Fibroblast of skin of left quadriceps (primary cell): ENCODE measurements at places on chromosomes 12 and 14.

DNA sequence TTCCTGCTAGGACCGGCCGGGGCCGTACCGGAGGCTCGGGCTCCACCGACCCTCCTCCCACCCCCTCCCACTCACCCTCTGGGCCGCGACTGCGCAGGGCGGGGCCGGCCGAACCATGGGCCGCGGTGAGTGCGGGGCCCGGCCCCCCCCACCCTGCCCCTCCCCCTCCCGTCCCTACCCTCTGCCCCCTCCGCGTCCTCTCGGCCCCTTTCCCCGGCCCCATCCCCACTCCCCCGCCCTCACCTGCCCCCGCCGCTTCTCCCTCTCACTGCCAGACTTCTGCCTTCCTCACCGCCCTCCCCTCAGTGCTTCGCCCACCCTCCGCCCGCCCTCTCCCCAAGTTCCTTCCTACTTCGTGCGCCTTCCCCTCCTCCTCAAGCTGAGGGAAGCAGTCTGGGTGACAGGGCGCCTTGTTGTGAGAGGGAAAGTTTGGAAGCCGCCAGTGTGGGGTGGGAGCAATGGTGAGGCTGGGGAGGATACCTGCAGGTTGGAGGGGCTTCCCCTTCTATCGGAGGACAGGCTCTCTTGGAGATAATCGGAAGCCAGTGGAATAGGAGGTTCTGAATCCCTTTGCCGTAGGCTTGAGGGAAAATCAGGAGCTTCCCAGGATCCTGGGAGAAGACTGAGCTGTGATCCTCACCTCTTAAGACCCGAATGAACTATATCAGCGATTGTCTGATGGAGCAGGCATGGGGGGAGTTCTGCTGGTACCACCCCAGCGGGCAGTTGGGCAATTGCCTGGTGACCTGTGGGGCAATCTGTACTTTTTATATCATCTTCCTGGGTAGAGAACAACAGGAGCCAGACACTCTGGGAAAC, 472 bp downstream of the MBD6 start:
- DNase-seq = no peak

DNA sequence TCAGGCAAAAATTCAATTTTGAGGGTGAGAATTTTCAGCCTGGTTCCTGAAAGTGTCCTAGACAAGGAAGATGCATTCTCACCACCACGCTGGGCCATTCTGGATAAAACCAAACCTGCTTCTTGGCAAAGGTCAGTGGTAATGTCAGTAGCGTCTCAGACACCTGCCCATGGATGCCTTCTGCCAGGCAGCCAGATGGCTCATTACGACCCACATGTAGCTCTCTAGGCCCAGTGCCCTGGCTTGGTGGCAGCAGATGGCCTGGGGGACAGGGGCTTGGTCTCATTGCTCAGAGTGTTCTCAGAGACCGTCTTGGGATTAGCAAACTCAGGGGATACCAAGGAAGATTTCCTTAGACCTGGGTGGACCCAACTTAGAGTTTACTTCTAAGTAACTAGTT, 105.1 kb downstream of the ARF6 start:
- no peak for DNase-seq

- DNase-seq = no peak
Measured at GRCh38 chr14:101934601-101935150, 29.7 kb upstream of the DYNC1H1 start.

GRCh38 chr14:99763527-99764221, 29.5 kb upstream of the EML1 start:
- no peak for DNase-seq

DNA sequence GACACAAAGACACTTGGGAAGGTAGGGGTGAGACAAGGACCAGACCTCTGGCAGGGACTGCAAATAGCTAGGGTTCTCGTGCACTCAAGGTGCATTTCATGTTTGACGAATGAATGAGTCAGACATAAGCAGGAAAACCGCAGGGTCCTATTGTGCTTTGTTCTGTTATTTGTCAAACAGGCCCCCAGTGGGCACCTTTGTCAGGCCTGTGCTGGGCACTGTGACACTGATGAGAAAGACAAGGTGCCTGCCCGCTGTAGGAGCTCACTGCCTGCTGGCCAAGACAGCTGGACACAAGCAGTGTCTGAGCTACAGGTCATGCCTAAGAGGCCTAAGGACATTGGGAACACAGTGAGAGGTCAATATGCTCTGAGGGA, 2.3 kb downstream of the OTUB2 start:
- no peak for DNase-seq

DNA sequence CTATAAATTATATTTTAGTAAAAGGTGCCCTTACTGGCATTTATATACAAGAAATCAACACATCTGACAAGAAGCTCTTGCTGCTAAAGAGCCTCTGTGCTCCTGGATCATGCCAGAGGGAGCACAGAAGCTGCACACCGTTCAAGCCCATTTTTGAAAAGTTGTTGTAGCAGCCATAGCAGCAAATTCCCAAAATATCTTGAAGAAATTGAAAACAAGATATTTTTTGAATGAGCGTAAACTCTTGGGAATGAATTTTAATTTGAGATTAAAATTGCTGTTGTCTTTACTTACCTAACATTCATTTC, 540 bp upstream of the CLEC2D start:
- DNase-seq = no peak

GRCh38 chr12:113238309-113238708, 17.0 kb downstream of the TPCN1 start:
- DNase-seq = no peak

DNA sequence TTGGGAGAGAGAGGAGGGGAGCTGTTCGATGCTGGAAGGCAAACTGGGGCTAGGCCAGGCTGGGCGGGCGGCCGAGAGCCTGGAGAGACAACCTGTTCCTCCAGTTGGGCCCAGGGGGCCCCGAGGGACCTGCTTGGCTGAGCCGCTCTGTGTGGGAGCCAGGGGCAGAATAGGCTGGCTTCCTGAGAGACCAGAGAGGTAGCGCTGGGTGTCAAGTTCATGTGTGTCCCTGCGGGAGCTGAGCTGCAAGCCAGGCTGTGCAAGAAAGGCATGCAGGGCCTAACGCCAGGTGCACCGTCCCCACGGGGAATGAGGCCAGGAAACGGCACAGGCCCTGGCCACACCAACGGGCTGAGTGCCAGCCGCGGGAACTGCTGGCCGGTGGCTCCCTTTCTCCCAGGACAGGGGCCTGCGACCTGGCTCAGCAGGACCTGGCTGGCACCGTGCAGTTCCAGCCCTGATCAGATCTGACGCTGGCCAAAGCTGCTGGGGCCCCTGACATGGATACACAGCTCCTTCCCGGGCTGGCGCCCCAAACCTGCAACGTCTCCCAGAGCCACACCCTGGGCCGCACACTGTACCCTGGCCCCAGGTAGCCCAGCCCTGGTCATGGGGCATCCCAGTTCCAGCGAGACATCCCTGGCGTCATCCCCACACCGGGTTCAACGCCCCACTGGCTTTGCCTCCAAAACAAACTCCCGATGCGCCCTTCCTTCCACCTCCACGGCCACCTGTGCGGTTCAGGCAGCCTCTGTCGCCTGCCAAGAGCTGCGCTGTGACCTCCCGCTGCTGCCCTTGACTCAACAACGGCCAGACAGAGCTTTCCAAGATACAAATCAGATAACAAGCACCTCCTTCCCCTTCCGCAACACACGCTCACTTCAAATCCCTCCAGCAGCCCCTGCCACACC, 65.0 kb downstream of the RFLNA start:
- no peak for DNase-seq

- DNase-seq = no peak
Measured at GRCh38 chr14:37060496-37061260, 111.7 kb downstream of the SLC25A21 start.

DNA sequence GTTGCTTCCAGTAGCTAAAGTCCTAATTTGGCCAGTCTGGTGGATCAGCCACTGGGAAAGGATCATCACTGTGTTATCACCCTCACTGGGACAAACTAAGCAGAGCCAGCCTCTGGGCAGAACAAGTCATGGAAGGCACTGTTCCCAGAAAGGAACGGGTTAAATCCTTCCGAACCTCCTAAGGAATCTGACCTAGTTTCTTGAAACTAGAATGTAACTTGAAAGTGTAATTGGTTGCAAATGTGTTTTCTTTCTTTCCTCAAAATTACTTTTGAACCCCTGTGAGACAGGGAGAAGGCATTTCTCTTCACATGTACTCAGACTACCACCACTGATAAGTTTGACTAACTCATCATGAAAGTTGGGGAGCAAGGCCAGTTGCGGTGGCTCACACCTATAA, 18.7 kb upstream of the KICS2 start:
- DNase-seq = no peak

GRCh38 chr12:98238515-98239130, 276.8 kb upstream of the TMPO start:
- peak; percentile 80 for DNase-seq

DNA sequence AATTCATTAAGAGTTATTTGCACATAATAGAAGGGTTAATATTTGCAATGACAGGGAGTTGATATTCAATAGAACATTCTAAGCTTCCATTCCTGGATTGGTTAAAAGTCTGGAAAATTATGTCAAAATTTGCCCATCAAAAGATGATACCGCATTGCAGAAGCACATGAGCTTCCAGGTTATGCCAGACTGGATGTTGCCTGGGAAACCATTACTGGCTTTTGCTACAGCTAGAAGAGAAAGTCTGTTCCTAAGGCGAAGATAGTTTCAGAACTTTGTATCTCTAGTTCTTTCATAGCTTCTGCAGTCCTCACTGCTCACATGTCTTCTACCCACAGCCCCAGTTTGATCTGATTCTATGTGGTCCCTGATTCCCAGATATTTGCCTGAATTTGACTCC, 122.4 kb upstream of the AMIGO2 start:
- DNase-seq = no peak

DNA sequence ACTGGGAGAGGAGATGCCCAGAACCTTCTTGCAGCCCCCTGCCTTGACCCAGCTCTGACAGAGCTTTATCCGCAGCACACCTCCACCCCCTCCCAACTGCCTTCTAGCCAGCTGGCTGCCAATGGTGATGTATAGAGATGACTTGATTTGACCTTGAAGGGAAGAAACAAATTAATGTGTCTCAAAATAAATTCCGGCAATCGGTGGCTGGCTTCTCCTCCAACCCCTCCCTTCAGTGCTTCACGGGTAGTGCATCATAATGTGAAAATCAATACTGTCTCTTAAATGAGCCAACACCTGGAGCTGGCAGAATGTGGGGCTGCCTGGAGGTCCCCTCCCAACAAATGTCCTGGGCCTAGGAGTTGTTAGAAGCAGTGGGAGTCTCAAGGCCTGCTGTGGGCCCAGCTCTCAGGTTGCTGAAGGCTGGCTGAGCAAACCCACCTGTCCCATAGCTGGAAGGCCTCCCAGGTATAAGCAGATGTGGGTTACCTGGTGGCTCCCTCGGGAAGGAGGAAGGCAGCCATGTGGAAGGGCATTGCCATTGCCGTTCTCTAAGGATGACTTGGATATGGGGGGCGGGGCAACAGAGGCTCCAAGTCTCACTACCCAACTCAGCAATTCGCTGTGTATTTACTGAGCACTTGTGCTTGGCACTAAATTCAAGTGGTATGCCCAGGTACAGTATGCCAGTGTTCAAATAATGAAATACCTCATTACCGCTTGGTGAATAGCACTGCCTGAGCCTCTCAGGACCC, 23.2 kb downstream of the HSPB8 start:
- no peak for DNase-seq

- no peak for DNase-seq
Measured at GRCh38 chr14:93926873-93927799, at the start of gene FAM181A. Gene FAM181A (plus strand): TSS chr14:93927344. CDS start chr14:93928286, 942 bp downstream.

GRCh38 chr12:127728285-127728684, 538.7 kb upstream of the TMEM132C start:
- DNase-seq = no peak

GRCh38 chr12:131592972-131593371, 117.9 kb upstream of the SFSWAP start:
- no peak for DNase-seq

DNA sequence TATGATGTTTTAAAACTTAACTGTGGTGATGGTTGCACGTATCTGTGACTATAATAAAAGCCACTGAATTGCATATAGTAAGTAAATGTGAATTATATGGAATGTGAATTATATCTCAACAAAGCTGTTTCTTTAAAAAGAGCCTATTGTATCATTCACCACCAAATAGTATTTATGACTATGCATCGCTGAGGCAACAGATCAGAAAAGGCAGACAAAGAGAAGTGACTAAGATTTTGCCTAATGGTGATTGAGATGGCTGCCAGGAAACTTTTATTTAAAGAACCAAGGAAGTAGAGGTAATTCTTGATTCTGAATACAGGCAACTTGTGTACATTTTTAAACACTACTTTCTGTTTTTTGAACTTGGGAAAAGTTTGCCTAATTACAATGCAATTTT, 31.7 kb downstream of the DHRS7 start:
- no peak for DNase-seq

DNA sequence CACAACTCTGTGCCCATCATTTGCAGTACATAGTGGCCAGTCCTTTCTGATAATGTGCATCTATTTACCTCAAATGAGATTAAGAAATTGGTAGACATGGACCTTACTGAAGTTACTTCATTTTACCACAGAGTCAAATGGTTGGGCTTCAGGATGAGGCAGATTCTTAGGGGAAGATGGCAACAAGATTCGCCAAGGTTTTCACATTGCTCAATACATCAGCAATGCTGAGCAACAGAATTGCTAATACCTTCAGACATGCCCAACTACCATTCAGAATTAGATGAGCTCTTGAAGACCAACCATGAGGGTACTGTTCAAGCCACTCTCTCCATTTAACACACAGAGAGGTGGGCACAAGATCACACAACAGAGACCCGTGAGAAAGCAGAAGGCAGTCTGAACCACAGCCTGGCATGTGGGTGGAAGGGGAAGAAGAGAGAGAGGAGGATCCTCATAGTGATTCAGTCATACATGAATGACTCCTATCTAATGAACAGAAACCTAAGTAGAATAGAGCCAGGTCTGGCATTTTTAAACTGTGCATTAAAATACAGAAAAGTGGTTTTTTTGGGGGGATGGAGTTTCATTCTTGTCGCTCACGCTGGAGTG, 28.5 kb downstream of the CPM start:
- no peak for DNase-seq

GRCh38 chr14:74085047-74085637, 386 bp downstream of the LIN52 start:
- DNase-seq = no peak

DNA sequence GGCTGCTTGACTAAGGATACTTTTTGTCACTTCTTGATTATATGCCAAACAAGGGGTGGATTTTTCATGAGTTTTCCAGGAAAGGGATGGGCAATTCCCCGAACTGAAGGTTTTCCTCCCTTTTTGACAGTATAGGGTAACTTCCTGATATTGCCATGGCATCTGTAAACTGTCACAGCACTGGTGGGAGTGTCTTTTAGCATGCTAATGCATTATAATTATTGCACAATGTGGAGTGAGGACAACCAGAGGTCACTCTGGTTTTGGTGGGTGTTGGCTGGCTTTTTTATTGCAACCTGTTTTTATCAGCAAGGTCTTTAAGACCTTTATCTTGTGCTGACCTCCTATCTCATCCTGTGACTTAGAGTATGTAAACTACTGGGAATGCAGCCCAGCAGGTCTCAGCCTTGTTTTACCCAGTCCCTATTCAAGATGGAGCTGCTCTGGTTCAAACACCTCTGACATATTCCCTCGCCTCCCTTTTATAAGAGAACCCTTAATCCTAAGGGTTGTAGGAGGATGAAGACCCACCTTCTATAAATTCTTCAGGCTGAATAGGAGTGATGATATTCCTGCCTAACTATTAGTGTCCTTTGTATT, 471.2 kb downstream of the ATP23 start:
- no peak for DNase-seq

GRCh38 chr12:55060470-55060869, 40.7 kb downstream of the NEUROD4 start:
- no peak for DNase-seq

- no peak for DNase-seq
Measured at GRCh38 chr14:47332106-47332505, 343.3 kb downstream of the MDGA2 start.

GRCh38 chr12:71947645-71948105, 9.0 kb downstream of the TPH2 start:
- DNase-seq = no peak
